Stimulated activated CD8-positive, alpha-beta memory T cell treated with anti-CD3 and anti-CD28 coated beads, Interleukin-4, amount 100 ng/mL, for 1 hour (primary cell): ENCODE measurements at places on chromosomes 6 and 20.

- DNase-seq = no peak
Observed at GRCh38 chr6:72218125-72218524, 331.8 kb downstream of the RIMS1 start.

GRCh38 chr6:46903175-46903574 lies 18.6 kb downstream of the ADGRF5 start:
- no peak for DNase-seq

GRCh38 chr20:47521059-47521808 lies 19.5 kb downstream of the NCOA3 start:
- DNase-seq = no peak

DNA sequence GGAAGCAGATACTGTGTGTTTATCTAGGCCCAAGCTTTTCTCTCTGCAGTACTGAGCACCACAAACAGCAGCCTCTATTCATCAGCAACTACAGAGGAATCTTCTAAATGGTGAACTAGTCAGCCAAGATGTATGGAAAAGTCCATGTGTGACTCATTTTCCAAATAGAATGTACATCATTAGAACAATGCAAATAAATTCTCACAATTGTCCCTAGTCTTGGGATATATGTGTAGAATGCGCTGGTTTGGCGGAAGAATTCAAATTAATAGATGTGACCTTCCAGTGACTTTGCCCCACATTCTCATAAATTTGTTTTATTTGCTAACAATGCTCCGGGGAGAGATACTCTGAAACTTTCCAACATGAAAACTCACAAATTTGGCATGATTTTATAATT lies 436.2 kb downstream of the CBLN4 start:
- no peak for DNase-seq

- DNase-seq = no peak
Observed at GRCh38 chr6:81614292-81614691, 138.2 kb downstream of the TENT5A start.

DNA sequence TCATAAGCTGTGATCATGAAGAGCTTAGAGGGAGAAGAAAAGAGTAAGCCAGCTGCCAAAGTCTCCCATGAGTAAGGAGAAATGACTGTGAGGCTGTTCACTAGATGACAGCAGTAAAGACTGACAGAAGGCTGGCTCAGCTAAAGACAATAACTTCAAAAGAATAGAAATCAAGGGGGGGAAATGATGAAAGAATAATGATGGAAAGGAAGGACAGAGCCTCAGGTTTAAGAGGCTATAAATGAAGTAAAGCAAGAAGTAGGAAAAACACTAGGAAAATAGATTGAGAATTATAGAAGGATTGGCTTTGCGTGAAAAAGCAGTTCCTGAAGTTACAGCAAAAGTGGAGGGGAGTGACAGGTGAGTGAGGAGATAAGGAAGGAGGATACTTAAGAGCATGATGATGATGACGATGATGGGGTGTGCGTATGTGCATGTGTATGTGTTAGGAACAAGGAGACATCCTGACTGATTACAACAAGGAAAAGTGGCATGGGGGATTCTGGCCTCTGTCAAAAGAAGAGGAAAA lies 48.2 kb downstream of the HBS1L start:
- no peak for DNase-seq

- DNase-seq = no peak
Observed at GRCh38 chr6:20833881-20834515, 299.7 kb downstream of the CDKAL1 start.

GRCh38 chr6:149563203-149563927 lies 2.8 kb upstream of the GINM1 start:
- DNase-seq = no peak

- no peak for DNase-seq
Observed at GRCh38 chr6:124123617-124124209, 320.0 kb downstream of the NKAIN2 start.

DNA sequence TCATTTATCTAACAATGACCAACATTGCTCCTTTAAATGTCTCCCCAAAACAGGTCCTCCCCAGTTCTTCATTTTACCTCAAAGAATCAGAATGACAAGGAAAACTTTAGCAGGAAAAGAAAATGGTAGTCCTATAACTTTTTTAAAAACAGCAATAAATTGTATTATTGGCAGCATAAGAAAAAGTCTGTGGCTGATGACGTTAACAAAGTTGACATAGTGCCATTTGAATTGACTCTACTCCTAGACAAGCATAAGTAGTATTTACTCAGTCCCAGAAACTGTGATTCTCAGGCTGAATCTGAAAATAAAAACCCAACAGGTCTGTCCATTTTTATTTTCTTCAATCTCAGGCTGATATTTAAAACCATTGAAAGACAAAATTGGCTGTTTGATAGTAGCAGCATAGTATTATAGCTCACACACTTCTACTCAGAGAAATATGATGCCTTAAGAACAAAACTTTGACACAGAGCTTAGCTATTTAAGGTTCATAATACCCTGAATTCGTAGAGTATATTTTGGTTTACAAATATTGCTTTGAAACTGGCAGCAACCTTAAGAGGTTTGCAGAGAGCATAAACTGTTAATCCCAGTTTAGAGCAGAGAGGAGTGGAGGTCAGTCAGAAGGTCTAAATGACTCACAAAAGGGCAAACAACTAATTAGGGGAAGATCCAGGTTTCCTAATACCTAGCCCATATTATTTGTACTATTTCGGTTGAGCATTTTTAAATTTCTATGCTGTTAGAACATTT lies 35.0 kb upstream of the TENT5A start:
- DNase-seq = no peak

DNA sequence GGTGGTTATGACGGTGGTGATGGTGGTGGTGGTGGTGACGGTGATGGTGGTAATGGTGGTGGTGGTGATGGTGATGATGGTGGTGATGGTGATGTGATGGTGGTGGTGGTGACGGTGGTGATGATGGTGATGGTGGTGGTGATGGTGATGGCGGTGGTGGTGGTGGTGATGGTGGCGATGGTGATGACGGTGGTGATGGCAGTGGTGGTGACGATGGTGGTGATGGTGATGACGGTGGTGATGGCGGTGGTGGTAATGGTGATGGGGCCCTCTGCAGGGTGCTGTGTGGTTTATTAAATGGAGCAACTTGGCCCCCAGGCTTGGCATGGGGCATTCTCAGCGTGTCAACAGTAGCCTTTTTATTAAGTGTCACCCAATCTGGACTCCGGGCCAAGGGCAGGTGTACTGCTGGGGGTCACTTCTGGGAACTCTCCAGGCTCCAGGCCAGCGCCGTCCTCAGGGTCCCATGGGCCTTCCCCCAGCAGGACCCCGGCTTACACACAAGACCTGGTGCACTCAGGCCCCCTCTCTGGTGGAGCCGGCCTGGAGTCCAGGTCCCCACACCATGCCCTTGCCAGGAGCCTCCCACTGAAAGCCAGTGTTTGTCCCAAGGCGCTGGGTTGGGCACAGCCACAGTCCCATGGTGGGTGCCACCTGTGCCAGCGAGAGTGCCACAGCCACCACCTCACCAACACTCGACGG lies 8.8 kb downstream of the CABLES2 start:
- no peak for DNase-seq

GRCh38 chr6:47165918-47166317 lies 123.8 kb upstream of the ADGRF1 start:
- DNase-seq = no peak

GRCh38 chr20:22374066-22374465 lies 210.3 kb downstream of the FOXA2 start:
- DNase-seq = no peak

GRCh38 chr6:155380666-155381332 lies 66.5 kb upstream of the TFB1M start:
- no peak for DNase-seq

DNA sequence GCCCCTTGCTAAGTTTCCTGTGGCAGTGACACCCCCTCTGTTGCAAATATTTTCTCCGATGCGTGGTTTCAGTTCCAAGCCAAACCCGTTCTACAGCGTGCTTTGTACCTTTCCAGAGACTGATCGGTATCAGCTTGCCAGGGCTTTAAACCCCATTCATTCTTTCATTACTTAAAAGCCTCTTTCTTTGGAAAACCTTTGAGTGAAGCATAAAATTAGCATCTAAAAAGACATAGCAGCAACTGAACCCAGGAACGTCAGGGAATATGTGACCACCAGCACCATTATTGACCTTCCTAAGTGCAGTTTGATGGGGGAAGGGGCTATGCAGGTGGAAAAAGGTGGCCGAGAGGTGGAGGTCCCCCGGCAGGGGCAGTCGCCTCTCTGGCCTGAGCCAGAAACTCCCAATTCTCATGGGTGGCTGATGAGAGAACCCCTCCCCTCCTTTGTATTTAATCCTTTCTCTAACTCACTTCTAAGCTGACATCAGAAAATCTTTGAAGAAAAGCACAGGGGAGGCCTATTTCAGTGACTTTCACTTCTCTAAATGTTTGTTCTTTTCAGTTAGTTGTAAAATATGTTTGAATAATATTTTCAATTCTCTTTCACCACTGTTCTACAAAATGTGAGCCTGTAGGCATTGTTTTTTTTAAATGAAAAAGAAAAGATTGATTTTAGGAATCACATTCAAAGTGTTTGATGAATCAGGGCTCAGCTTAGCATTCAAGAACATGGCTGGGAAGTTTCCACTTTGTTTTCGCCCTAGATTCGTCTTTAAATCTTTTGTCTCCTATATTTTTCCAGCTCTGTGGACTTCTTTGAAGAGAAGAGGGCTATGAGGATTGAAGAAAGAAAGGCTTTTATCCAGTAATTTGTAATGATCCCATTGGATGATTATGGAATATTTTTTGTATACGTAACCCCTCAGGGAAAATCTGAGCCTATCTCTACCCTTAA lies 89.2 kb downstream of the RSPH3 start:
- DNase-seq = no peak
